NCI-H69 (cell line): ENCODE measurements at places on chromosomes 2 and 18.

- DNase-seq = no peak
Observed at GRCh38 chr2:113915082-113915819, 25.4 kb downstream of the ACTR3 start.

- DNase-seq = no peak
Observed at GRCh38 chr2:201969241-201969937, 64.3 kb upstream of the FZD7 start.

DNA sequence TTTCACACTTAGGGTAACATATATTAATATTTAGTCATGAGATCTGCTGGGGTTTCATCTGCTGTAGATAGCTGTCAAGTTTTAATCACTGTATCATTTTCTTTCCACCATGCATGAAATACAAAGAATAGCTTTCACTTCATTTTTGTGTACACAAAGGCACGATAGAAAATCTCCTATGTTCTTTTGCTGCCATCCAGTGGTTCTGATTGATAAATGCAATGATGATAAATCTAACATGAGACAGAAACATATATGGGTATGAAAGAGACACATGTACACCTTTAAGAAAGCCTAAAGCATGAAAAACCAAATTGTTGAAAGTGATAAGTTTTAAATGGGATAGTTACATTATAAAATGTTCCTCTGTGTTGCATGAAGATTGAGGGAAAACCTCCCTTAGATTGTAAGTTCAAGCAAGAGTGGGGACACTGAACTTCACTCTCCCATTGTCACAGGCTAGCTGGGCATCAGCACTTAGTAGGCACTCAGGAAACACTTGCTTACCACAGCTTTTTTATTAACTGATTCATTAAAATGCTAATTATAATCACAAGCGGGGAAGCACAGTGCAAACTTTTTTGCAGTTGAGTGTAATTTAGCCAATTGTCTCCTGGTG is 31.2 kb downstream of the C1D start:
- peak; percentile 79 for DNase-seq

GRCh38 chr2:219541611-219542180 is 1.9 kb downstream of the CHPF start:
- peak; percentile 83 for DNase-seq

- DNase-seq = no peak
Observed at GRCh38 chr2:202133909-202134265, 60.8 kb downstream of the KIAA2012 start.

- no peak for DNase-seq
Observed at GRCh38 chr2:232772531-232772930, 3.8 kb downstream of the KCNJ13 start.

- DNase-seq = no peak
Observed at GRCh38 chr2:237715459-237715947, 83.1 kb upstream of the RBM44 start.

- peak; percentile 56 for DNase-seq
Observed at GRCh38 chr2:152682663-152683062, 34.6 kb downstream of the PRPF40A start.

- DNase-seq = no peak
Observed at GRCh38 chr2:11018651-11019185, 107.0 kb downstream of the KCNF1 start.

DNA sequence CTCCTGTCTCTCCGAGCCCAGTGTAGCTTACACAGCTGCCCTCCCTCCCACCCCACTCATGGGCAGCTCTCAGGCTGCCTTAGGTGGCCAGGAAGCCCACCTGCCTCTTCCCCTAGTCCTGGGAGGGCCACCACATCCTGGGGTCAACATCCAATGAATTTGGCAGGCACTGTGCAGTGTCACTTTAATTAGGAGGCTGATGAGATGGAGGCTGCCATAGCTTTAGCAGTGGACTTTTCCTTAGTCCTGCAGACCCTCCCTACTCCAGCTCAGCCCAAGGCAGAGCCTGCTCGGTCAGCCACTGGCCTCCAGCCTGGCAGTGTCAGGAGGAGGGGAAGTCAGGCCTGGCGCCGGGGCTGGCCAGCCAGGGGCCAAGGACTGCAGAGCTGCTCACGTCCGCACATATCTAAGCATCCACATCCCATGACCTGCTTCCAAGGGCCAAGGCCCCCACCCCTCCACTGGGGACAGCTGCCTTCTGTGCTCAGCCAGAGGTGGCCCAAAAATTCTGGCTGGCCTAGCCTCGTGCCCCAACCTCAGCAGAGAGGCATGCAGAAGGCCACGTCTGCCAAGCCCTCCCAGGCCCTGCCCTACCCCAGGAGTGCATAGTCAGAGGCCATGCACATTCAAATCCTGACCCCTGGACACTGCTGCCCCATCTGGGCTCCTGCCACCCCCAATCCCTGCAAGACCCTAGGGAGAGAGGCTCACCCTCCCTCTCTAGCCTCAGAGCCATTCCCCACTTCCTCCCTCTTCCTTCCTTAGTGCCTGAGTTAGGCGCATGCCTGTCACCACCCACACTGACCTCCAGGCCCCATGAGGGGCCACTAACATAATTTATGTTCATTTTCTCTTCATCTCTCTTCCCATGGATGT is 33.1 kb downstream of the ADRA2B start:
- DNase-seq = no peak

DNA sequence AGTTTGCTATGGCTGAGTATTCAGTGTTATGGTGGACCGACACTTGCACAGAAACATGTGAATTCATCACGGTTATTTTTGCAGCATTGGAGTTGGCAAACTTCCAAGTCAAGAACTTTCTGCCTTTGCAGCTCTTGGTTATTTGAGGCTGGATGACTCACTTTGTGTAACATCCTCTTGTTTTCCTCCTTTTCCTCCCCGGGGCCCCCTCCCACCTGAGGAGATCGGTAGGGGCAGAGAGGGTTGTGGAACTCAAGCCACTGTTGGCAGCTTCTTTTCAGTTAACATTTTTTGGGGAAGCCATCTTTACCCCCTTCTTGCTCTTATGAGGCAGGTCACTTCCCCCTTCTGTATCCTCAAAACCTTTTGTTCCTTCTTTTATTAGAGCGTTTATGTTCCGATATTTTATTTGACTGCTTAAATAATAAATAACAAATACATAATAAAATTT is 48.6 kb downstream of the DDX1 start:
- no peak for DNase-seq

DNA sequence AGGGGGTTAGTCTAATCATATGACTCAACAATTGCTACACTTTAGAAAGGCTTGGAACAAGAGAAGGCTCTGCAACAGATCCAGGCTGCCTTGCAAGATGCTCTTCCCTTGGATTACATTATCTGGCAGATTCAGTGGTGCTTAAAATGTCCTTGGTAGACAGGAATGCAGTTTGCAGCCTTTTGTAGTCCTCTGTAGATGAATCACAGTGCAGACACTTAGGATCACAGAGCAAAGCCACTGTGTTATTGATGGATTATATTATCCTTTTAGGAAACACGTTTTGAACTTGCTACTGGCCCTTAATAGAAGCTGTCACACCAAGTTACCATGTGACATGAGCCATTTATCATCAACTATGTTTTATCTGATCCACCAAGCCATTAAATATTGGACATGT is 152.2 kb downstream of the CBLN2 start:
- no peak for DNase-seq

GRCh38 chr2:48531141-48531648 is 1.2 kb downstream of the STON1 start:
- peak; percentile 35 for DNase-seq

DNA sequence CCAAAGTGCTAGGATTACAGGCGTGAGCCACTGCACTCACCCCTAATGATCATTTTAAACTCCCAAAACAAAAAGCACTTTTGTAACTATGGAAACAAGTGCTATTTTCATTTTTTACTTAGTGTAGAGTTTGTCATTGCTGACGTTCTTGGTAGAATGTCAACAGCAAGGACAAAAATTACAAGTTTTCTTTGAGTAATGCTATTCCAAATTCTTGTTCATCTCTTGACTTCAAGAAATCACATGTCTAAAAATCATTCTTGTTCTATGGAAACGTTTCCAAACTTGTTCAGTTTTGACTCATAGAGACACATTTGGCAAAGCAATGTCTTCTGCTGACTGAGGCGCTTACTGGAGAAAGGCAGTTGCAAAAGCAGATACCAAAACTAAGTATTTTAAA is 82.6 kb downstream of the MBP start:
- DNase-seq = no peak

DNA sequence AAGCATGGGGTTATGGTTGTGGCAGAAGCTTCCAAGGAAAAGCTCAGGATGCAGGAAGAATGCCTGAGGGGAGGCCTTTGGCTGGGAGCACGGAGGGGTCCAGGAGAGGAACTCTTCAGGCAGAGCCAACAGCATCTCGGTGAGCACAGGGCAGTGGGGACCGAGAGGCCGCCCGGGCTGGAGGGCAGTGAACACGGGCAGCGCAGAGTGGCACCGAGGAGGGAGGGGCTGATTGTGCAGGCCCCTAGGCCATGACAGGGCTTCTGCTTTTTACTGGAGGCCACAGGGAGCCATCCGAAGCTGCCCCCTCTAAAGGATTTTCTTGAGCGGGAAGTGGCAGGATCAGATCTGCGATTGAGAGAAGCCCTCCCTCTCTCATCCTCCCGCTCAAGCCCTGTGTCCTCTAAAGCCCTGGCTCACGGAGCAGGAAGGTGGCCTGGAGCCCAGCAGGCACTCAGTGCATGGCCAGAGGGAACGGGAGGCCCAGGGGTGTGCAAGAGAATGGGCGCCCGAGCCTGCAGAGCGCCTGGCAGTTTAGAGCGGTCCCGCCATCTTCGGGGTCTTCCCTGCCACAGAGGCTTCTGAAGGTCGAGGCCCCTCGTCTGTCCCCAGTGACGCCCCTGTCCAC is 110.0 kb upstream of the STON1 start:
- DNase-seq = no peak

DNA sequence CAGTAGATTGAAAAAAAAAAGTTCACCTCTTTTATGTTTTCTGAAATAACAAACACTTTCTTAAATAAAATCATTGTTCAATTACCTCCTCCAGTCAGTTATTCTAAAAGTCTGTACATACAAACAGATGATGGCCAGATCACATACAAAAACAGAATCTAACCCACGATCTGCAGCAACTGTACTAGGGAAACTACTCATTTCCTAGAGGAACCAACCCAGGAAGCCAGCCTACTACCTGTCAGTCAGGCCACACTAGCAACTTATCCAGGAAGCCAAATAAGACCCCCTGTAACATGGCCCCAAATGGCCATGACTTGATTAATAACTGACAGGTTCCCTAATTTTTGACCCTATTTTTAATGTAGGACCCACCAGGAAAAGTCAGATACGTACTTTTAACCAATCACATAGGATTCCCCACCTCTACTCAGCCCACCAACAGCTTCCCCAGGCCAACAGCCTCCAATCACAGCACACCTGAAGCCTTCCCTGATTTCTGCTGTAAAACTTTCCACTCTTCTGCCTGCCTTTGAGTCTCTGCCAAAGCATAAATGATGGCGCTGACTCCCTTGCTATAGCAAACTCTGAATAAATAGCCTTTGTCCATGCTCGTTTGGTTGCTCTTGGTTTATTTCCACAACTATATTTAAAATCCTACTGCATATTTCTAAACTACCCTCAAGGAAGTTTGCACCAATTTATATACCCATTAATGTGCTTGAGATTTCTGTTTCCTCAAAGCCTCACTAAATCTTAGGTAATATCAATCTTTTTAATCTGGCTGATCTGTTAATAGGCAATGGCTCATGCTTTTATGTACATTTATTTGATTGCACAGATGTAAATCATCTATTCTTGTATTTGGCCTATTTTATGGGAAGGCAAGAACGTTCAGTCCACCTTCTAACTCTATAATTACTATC is 486.4 kb downstream of the FBXO15 start:
- DNase-seq = no peak

DNA sequence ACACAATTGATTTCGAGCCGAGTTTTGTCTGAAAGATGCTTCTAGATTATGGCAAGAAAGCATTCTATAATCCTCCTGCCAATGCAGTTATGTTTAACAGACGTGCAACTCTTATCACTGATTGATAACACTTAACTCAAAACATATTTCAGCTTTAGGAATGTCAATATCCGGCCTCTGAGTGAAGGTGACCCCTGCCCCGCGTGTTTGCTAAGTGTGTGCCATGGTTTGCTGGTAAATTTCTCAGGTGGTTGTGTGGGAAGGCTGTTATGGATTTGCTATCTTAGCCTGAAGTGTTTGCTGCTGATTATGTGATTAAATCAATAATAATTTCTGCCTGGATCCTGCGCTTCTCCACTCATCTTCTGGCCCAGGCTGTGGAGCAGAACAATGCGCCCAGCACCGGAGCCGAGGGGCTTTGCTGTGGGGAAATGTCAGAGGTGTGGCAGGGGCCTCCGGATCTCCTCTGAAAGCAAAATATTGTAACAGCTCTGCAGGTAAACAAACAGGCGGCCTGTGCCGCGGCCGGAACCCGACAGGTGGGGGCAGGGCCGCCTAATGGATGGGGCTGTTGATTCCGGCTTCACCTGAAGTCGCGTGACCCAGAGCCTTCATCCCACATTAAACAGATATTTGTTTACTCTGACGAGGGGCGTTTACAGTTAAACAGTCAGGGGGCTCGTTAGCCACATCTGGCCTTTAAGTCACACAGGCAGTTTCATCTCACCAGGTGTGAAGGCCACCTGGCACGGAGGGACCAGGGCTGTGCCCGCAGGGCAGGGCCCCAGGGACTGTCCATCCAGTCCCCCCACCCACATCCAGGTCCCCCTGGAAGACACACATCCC is 210.7 kb upstream of the SALL3 start:
- DNase-seq = peak; percentile 99

DNA sequence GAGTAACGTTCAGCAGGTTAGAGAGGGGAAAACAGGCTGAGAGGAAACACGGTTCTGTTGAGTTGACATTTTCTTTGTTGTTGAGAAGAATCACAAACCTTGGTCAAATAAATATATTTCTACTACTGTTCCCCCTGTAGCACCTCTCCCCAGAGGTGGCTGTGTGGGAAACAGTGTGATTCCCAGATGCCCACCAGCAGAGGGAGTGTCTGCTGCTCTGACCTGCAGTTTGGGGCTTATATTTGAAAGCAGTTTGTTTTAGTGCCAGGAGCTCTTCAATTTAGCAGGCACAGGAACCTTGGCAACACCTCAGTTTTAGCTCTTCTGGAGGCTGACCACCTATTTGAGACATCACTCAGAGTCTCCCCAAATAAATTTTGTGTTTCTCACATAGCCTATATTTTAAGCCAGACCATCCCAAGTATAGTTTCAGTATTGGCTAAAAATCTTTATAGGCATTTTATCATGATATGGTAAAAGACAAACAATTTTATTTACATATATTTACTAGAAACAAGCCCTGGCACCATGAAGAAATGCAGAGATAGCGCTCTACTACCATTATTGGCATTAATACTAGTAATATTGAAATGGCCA is 75.7 kb downstream of the PIK3C3 start:
- peak; percentile 66 for DNase-seq

- DNase-seq = no peak
Observed at GRCh38 chr2:240363746-240364581, 71.5 kb upstream of the GPC1 start.
